Right renal cortex interstitium (tissue), 3 donors: ENCODE measurements at places on chromosomes 12 and 14. TPM values are rescaled to one million over a fixed set of nuclear protein-coding genes. Genes with fewer than 3 reads are reported as not detected.

PLA2G1B gene
- polyA plus RNA-seq, result 0.49 TPM

LYZ gene
- polyA plus RNA-seq, result 21.5 TPM

KRT83 gene
- not detected for polyA plus RNA-seq

ADCY4 gene
- polyA plus RNA-seq, result 23.7 TPM

- no peak for DNase-seq
These were observed 79.1 kb downstream of the KCNK10 start for GRCh38 chr14:88243946-88244345.

DNA sequence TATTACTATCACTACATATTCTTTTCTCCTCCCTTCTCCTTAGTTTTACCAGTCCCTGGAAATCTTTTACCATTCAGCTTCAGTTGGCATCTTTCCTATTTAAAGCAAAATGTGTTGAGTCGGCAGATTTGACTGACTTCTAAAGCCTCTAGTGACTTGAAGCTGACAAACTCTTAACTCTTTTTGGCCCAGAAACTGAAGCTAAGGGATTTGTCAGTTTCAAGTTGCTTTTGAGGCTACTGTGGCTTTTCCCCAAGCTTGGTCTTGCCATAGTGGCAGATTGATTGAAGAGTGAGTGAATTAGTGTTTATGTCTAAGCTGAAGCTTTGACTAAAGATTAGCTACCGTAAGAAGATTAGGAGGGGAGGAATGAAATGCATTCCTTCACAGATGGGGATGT is 104.0 kb downstream of the ETNK1 start:
- DNase-seq, result no peak

GRCh38 chr12:97276661-97277429 is 185.8 kb upstream of the RMST start:
- DNase-seq, result no peak

DNA sequence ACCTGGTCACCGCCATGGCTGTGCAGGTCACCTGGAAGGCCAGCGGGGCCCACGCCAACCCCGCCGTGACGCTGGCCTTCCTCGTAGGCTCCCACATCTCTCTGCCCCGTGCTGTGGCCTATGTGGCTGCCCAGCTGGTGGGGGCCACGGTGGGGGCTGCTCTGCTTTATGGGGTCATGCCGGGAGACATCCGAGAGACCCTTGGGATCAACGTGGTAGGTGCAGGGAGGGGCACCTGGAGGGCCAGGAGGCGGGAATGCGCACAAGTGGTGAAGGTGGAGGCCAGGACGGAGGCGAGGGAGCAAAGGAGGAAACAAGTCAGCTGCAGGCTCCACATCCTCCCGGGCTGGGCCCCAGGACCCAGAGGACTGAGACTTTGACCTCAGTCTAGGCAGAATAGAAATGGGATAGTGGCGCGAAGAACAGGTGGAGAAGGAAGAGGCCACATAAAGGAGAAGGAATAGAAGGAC is 649 bp downstream of the AQP6 start:
- no peak for DNase-seq

DNA sequence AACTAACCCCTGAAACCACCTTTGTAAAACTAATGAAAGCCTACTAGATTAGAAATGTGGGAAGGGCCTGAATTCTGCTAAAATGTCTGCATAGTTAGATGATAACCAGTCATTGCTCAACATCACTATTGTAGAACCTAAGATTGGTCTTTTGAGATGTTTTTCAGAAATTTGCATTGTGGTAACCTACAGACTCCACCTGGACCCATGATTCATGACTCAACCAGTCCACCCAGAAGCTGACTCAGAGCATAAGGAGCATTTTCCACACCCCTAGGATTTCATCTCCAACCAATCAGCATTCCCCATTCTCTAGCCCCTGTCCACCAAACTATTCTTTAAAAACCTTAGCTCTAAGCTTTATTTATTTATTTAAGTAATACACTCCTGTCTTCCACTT is 30.4 kb upstream of the CHGA start:
- DNase-seq, result no peak

- no peak for DNase-seq
These were observed 840.3 kb downstream of the GALC start for GRCh38 chr14:87152693-87153092.

- DNase-seq, result no peak
These were observed 15.8 kb upstream of the CFAP54 start for GRCh38 chr12:96473394-96474093.

- DNase-seq, result no peak
These were observed 41.9 kb downstream of the SLC6A12 start for GRCh38 chr12:171743-172676.

GRCh38 chr14:69129264-69129880 is 23.5 kb downstream of the DCAF5 start:
- DNase-seq, result peak; percentile 71
